ENCODE measurements at places on chromosomes 12 and 14. TPM values are rescaled to one million over a fixed set of nuclear protein-coding genes. Genes with fewer than 3 reads are reported as not detected.
A peak's percentile ranks its signal among the peaks of the same experiment; 100 is the strongest.

Gene AKAP5
- 0.23 TPM for total RNA-seq

Gene SLC25A47
- not detected for total RNA-seq

Gene GPD1
- 1.5 TPM for total RNA-seq

Gene PCED1B
- 83.9 TPM for total RNA-seq

DNA sequence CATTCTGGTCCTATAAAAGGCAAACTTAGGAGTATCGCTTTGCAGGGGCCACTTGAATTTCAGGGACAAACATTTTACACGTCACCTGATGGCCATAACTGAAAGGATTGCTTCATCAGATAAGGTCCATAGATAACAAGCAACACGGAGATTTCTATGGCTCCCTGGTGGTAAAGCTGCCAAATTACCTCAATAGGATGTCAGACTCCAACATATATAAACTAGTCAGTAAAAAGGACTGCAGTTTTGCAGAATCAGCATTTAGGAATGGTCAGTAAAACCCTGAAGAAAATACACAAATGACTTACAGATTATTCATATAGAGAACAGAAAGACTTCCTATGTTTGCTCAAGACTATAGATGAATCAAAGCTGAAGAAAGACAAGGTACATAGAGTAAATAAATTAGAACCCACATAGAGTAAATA, 66.1 kb upstream of the GRIP1 start:
- H3K36me3 ChIP-seq, result peaks cover 5% of the 10 kb centered on the region
- DNase-seq, result no peak
- H3K27ac ChIP-seq, result no peak overlapping the region
- peaks cover 28% of the 10 kb centered on the region for H3K4me1 ChIP-seq
- no peak overlapping the region for H3K4me3 ChIP-seq

DNA sequence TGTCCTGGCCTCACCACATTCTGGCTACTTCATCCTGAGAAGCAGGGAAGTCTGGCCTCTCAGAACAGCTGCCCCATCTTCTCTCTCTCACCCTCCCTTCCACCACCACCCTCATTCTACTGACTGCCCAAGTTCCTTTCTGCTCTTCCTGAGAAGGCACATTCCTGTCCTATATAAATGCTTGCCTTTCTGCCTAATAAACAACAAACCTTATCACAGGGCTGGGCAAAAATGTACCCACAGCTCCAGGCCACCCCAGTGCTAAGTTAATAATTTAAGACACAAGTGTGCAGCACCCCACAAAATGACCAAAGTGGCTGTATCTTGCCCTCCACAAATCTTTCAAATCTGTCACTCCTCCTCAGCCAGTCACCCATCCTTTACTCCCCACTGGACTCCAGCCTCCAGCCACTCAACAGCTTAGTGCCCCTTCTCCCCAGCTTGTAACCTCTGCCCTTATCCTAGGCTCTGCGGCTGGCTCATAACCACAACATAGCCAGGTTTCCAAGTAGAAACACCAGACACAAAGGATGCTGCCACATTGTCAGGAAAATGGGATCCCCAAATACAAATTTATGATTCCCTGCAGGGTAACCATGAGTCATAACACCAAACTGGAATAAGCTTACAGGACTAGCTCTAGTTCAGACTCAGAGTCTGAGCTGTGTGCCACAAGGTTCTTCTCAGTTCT, 15.0 kb downstream of the OXA1L start:
- no peak for DNase-seq
- no peaks in the 10 kb centered on the region for H3K4me1 ChIP-seq
- no peaks in the 10 kb centered on the region for H3K36me3 ChIP-seq
- no peaks in the 10 kb centered on the region for H3K27me3 ChIP-seq
- no peak overlapping the region for H3K4me3 ChIP-seq

GRCh38 chr12:130667421-130667960, 48.6 kb downstream of the RIMBP2 start:
- no peak overlapping the region for H3K27ac ChIP-seq
- no peaks in the 10 kb centered on the region for H3K4me1 ChIP-seq
- no peaks in the 10 kb centered on the region for H3K36me3 ChIP-seq
- H3K27me3 ChIP-seq, result peaks cover 8% of the 10 kb centered on the region

GRCh38 chr14:100317912-100318808, 5.0 kb upstream of the SLC25A47 start:
- DNase-seq, result peak; percentile 62
- no peak overlapping the region for H3K27ac ChIP-seq
- H3K4me1 ChIP-seq, result peaks cover 6% of the 10 kb centered on the region
- H3K36me3 ChIP-seq, result no peaks in the 10 kb centered on the region

DNA sequence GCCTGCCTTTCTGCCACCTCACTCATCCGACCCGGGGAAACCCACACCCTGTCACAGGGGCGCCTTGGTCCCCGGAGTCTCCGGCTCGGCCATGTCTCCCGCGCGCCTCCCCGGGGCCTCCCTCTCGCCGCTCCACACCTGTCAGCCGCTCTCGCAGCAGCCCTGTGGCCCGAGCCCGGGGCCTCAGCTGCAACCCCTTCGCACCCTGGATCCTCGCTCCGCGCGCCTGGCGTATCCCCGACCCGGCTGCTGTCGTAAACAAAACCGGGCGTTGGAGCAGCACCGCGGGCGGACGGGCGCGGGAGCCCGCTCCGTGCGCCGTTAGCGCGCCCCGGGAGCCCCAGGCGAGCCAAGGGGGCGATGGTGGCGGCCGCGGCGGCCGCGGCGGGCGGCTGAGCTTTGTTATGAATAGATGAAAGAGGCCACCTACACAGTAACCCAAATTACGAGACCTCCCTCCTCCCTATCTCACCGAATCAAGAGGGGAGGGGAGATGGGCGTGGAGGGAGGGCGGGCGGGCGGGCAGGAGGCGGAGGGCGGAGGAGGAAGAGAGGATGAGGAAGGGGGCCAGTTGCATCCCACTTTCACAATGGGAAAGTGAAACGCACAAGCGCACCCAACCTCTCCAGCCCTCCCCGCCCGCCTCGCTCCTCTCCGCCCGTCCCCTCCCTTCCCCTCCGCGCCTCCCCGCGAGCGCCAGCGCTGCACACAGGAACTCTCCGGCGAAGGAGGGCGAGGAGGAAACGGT, at the start of gene PLXNC1:
Gene PLXNC1 (plus strand): TSS at position 587 of the 748 bp plus-strand sequence. CDS start 395 bp downstream, outside the sequence.
- H3K4me3 ChIP-seq, result peak within 1 kb of the TSS; percentile 95
- DNase-seq, result peak; percentile 74
- no peaks in the 10 kb centered on the region for H3K36me3 ChIP-seq
- no peaks in the 10 kb centered on the region for H3K27me3 ChIP-seq
- H3K4me1 ChIP-seq, result peaks cover 41% of the 10 kb centered on the region

GRCh38 chr12:103373088-103373523, 122.7 kb downstream of the C12orf42 start:
- H3K36me3 ChIP-seq, result peaks cover 7% of the 10 kb centered on the region
- H3K27ac ChIP-seq, result peak overlapping the region; percentile 52
- DNase-seq, result no peak
- peak overlapping the region; percentile 56 for H3K4me3 ChIP-seq
- H3K27me3 ChIP-seq, result no peaks in the 10 kb centered on the region

DNA sequence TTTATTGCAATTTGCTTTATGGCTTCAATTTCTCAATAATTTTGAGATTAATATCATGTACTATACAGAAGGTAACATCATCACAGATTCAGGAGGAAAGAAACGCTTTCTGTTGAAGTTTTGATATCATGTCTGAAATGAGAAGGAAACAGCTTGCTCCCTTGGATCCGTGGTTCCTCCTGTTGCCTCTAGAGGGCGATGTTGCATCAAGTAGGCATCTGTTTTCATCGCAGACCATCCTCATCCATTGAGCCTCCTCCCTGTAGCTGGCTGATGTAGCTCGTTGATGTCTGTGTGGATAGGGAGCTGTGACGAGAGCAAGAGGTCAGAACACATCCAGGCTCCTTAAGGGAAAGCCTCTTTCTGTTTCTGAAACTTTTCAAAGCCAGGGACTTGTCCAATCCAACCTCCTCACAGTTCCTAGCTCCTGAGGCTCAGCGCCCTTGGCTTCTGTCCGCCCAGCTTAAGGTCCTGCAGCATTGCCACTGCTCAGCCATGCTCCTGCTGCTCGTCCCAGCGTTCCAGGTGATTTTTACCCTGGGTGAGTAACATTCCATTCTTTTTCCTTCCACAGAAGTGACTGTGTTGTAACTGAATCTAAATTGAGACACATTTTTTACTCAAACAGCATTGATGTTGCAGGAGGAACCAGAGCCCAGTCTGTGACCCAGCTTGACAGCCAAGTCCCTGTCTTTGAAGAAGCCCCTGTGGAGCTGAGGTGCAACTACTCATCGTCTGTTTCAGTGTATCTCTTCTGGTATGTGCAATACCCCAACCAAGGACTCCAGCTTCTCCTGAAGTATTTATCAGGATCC, 304.8 kb upstream of the OR4E1 start:
- H3K4me1 ChIP-seq, result peaks cover 18% of the 10 kb centered on the region
- H3K27me3 ChIP-seq, result no peaks in the 10 kb centered on the region
- peak; percentile 62 for DNase-seq
- peak overlapping the region; percentile 69 for H3K4me3 ChIP-seq

Data from naive thymus-derived CD8-positive, alpha-beta T cell (primary cell).